ENCODE measurements at places on chromosomes 4 and X. TPM values are rescaled to one million over a fixed set of nuclear protein-coding genes. Genes with fewer than 3 reads are reported as not detected.

The TRIM61 gene
- 5.0 TPM for total RNA-seq

DNA sequence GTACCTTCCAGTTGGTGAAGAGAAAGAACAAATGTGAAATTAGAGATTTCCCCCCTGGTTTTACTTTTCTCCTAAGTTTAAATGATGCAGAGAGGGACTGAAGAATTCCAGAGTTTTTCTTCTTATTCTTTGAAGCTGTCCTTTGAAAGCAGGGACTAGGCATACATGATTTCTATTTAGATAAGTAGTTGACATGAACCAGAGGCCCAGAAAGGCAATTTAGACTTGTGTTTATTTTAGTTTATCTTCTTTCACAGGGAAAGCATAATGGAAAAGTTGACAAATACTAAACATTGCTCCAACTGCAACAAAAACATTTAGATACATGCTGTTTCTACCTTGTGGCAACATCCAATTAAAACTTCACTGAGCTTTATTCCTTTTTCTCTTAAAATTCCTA, 32.0 kb downstream of the PTPN13 start:
- DNase-seq, result no peak

The PFKFB1 gene
- total RNA-seq, result 0.30 TPM

The PRRG1 gene
- total RNA-seq, result 10.2 TPM

GRCh38 chr4:22873899-22874298, 181.2 kb downstream of the GBA3 start:
- DNase-seq, result no peak

The FABP2 gene
- total RNA-seq, result not detected

DNA sequence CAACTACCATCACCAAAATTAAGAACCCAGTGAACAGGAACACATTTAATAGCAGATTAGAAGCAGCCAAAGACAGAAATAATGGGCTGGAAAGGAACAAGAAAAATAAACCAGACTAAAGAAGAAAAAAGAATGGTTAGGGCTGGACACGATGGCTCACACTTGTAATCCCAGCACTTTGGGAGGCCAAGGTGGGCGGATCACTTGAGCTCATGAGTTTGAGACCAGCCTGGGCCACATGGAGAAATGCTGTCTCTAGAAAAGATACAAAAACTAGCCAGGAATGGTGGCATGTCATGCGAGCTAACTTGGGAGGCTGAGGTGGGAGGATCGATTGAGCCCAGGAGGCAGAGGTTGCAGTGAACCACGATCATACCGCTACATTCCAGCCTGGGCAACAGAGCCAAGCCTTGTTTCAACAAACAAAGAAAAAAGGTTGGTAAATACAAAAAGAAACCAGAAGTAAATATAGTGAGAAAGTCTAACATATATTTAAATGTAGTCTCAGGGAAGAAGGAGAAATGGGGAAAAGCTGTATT, 102.0 kb downstream of the AFAP1 start:
- no peak for DNase-seq

The SSX4B gene
- total RNA-seq, result 0.32 TPM

DNA sequence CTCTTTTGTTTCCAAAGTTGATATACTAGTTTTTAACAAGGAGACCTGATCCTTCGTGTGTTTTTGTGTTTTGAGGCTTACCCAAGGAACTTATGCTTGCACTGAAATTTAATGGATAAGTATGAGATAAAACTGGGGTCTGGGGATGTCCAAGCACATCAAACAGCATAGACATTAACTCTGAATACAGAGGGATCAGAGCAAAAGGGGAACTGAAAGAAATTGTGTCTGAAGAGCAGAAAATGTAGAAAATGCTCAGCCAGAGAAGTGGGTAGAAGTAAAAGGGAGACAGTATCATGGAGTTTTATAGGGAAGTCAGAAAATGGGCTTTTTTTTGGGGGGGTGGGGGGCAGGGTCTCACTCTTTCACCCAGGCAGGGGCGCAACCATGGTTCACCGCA, 695.4 kb downstream of the ARAP2 start:
- DNase-seq, result no peak

DNA sequence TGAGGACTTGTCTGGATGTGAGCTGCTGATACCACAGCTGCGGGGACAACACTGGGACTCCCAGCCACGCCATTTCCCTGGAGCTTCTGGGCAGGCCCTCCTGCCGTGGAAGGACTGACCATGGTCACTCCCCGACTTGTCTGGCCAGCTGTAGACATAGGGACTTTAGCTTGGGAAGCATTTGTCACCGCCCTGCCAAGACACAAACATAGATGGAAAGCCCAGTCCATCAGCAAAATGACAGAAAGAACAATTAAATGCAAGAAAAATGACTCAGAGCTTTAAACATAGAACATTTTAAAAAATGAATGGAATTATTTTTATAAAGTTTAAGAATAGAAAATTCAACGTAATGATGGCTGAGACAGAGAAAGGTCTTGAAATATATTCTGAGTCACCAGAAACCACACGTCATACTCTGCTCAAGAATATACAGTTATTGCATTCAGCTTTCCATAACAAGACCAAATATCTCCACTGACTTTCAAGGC, 107.6 kb upstream of the CBR4 start:
- no peak for DNase-seq
